ENCODE measurements at places on chromosomes 13 and 19.

- DNase-seq: no peak
Measured at GRCh38 chr19:45008552-45008951, 7.3 kb downstream of the RELB start.

DNA sequence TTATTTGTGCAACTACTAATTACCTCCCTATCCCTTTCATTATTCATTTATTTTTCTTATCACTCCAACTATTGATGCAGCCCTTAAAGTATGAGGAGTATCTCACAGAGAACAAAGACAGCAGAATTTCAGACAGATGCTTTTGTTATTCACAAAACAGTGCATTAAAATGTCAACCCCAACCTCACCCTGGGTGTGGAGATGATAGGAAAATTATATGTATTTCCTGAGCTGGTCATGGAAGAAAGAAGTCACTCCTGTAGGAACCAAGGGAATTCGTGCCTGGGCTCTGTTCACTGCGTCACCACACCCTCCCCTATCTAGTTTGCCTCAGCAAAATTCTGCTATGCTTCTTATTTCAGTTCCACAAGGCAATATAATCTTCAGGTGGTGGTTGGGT lies 315.5 kb downstream of the OXGR1 start:
- no peak for DNase-seq

- no peak for DNase-seq
Measured at GRCh38 chr13:41934120-41934519, 26.8 kb downstream of the VWA8 start.

DNA sequence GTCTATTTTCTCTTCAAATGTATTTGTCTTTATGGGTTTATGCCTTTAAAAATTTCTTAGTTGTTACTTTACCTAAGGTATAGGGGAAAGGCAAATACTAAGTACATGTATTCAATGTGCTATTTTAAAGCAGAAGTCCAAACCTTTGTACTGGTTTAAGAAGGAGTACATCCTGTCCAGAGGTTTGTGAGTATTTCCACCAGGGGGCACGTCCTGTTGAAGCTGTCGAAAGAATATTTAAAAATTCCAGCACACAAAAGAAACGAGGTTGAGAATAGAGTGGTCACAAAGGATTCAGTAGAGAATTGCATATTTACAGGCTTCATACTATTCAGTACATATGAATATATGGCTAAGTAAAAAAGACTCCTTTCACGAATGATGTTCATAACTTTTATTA lies 59.8 kb downstream of the URI1 start:
- DNase-seq: no peak

- no peak for DNase-seq
Measured at GRCh38 chr19:1717970-1718264, 35.4 kb upstream of the ONECUT3 start.

DNA sequence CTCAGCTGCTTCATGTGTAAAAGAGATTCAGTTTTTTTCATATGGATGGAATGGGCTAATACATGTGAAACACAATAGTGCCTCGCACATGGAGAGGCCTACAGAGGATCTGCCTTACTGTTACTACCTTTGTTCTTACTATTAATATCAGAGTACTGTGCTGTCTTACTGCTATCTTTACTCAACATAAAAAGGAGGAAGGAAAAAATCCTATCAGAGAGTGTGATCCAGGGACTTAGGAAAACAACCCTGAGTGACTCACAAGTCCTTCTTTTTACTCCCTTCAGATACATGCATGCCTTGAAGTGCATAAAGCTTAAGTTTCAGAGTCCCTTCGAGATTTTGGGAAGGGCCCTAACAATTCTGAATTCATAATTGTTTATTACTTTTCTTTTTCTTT lies 136.8 kb downstream of the TBC1D4 start:
- no peak for DNase-seq

GRCh38 chr13:41059456-41060081 lies 1.7 kb upstream of the WBP4 start:
- no peak for DNase-seq

DNA sequence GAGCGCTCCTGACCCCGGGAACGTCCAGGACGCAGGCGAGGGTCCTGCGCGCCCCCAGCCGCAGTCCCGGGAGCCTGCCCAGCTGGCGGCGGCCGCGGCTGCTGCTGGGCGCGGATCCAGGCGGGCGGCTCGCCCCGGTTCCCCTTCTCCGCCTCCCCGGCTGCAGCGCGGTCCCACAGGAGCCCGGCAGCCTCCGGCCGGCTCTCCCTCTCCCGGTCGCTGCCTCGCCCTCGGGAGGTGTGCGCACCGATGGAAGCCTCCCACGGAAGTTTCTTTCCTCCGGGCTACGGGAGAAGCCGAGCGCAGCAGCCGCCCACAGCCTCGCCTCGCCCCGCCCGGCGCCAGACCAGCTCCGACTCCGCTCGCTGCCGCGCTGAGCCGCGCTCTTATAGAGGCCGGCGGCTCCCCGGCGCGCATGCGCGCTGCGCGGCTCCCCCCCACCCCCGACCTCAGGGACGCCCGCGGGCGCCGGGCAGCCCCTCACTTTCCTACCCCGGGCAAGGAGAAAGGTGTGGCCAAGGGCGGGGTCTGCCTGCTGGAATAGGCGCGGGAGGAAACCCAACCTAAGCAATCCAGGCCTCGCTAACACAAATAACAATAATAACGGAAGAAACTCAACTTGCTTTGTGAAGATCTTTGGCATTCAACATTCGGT lies at the start of gene SHISA2:
SHISA2 (minus strand) TSS at position 360 of the 655 bp plus-strand sequence. CDS start 1,041 bp downstream, outside the sequence.
- peak; percentile 64 for DNase-seq

- no peak for DNase-seq
Measured at GRCh38 chr19:47471733-47472457, at the start of gene SLC8A2. SLC8A2 (minus strand) TSS chr19:47471893; CDS start chr19:47466403, 5,490 bp downstream.

DNA sequence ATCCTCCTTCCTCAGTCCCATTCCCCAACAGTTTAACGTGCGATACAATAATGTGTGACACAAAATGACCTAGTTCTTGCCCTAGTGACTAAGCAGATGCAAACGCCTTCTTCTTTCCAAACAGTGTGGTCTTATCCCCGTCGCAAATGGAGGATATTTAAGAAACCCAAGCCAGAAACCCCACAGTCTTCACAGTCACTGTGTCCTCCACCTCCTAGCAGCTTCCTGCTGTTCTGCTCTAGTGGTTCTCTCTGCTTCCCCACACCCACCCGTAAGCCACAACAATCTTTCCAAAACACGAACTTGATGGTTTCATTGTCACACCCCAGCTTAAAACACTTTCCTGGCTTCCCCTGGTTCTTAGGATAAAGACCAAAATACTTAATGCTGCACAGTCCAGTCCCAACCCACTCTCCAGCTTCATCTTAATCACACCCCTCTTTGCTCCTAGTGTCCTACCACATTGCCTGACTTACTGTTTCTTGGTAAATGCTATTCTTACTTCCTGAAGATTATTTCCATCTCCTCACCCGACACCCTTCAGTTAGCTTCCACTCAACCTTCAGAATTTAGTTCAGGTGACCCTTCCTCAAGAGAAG lies 32.3 kb downstream of the ITM2B start:
- DNase-seq: no peak

GRCh38 chr13:19957320-19958154 lies 990 bp upstream of the ZMYM2 start:
- DNase-seq: peak; percentile 89

DNA sequence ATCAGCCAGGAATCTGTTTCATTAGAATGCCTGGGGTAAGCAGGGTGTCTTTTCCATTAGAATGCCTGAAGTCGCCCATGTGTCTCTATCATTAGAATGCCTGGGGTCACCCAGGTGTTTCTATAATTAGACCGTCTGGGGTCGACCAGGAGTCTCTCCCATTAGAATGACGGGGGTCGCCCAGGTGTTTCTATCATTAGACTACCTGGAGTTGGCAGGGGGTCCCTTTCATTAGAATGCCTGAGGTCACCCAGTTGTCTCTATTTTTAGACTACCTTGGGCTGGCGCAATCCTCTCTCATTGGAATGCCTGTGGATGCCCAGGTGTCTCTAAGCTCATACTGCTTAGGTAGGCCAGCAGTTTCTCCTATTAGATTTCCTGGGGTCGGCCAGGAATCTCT lies 1447.6 kb downstream of the UQCRFS1 start:
- peak; percentile 6 for DNase-seq

- no peak for DNase-seq
Measured at GRCh38 chr13:97135883-97136282, 86.2 kb upstream of the MBNL2 start.

DNA sequence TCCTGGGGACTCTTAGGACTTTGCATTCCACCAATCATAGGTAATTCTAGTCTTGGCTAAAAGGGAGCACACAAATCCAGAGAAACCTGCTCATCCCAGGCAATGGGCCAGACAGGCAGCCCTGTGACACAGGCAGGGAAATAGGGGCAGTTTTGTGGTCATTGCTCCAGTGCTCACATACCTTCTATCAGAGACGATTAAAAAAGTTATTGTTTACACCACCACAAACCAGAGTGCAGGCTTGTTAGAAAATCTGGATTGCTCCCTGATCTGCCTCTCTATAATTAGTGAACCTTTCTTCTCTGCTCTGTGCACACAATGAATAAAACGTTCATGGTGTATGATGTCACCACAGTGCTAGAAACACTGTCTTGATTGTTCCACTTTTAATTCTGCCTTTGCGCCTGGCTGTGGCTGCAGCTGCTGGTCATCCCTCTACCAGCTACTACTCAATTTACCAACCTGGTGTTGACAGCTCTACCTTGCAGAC lies 121.6 kb upstream of the SPATA13 start:
- no peak for DNase-seq

DNA sequence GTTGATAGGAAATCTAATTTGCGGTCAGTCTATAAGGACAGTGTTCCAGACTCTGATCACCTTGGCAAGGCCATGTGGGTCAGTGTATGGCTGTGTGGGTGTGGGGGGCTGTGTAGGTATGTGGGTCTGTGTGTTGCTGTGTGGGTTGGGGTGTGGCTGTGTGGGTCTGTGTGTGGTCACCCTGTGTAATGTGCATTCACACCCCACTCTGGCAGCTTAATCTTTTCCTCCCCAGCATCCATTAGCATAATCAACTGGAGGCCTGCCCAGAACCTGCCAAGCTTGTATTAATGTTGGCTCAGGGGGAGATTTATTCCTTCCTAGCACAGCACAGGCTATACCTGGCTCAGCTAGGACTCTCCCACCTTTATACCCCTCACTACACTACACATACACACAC lies 203.2 kb downstream of the TUBA3C start:
- DNase-seq: no peak

DNA sequence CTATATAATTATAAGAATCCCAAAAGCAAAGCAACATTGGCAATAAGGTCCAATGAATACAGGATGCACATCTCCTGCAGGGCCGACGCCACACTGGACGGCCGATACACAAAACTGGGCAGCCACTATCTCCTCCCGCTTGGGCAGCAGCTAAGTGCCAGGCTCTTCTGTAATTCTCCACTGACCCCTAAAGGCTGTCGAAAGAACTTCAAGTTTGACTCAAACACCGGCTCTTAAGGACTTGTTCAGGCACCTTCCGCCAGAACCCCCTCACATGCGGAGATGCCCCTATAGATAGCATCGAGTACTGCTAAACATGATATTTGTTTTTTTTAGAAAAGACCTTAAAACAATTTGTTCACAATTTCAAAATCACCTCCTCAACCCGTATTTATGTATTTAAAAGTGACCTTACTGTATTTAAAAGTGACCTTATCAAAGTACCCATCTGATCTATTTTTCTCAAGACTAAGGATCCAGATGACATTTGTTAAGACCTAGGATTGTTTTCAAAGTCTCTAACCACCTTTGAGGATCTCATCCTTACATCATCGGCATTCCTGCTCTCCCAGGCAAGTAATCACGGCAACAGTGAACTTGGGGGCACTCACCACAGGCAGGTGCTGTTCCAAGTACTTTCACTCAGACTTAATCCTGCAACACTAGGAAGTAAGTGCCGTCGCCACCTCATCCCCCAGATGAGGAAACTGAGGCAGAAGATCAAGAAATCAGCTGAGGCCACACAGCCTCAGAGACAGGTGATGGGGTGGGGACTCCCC lies 77.8 kb downstream of the TUBGCP3 start:
- DNase-seq: no peak

DNA sequence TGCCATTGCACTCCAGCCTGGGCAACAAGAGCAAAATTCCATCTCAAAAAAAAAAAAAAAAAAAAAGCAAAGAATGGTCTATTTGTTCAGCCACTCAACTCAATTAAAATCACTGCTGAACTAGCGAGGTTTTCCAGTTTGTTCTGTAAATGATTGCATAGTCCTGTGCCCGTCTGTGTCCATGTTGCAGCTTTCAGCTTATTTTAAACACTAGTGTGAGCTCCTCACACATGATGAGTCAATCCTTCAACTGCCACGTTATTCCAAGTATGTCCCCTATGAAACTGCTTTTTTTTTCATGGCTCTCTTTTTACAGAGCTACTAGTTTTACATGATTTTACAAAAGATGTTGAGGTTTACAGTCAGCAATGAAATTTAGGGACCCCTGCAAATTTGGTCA lies 12.2 kb downstream of the SUGP2 start:
- no peak for DNase-seq

- DNase-seq: no peak
Measured at GRCh38 chr13:96091164-96092117, 1.5 kb downstream of the HS6ST3 start.

- DNase-seq: no peak
Measured at GRCh38 chr13:50116430-50116973, 101.3 kb downstream of the KCNRG start.

DNA sequence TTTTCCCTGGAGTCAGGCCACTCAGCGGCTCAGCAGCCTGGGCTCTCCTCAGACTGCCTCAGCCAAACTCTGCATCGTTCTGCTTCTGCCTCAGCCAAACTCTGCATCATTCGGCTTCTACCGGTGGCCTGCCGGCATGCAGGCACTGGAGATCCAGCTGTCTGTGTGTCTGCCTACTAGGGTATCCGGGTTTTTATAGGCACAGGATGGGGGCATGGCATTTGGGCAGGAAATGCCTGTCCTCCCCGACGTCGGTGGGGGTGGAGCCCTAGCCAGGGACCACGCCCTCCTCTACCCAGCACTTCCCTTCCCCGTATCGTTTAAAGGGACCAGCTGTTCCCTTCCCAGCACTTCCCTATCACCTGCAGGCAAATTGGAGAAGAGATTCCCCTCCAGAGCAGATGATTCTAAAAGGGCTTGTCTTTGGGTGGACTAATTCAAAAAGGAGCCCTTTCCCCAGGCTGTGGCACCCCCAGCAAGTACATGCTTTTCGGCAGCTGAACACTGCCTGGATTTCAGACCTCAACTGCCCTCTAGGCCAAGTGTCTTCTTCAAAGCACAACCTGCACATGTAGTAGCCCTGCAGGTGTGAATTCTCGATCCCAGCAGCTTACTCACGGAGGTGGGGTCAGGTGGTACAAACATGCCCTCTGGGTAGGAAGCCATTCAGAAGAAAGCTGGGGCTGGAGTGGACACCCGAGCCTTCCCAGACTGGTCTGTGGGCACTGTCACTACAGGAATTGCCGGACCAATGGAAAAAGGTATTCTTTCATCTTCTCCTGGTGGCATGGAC lies 25.4 kb upstream of the GPR12 start:
- DNase-seq: no peak

DNA sequence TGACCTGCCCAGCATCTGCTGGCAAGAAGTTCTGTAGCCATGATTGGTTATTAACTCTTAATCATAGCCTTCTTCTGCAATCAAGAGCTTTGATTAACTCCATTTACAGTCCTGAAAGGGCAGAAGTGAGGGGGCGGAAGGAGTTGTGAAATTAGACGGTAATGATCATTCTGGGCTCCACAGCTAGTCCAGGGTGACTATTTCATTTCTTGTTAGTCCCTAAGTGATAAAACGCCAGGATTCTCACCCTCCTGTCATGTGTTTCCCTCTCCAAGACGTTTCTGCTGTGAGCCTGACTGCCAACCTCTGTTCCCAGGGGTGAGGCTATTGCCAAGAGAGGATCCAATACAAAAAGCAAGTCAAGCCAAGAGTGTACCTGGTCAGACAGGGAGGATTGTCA lies 155.9 kb upstream of the IPO5 start:
- DNase-seq: no peak
